Astrocyte of the cerebellum (primary cell): ENCODE measurements at places on chromosomes 13 and 19.

DNA sequence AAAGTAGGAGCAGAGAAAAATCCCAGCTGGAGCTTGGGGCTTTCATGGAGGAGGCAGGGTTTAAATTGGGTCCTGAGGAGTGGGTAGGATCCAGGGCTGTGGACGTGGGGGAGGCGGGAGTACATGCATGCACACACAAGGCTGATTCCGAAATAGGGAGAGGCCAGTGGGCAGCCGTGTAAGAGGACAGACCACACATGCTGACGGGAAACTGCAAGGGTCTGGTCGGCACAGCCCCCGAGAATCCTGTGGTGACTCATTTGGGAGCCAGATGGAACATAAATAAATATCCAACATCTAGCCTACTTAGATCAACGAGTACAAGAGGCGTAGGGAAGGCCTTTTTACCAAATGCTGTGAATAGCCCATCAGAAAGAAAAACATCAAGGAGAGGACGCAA lies 216.3 kb upstream of the ZNF507 start:
- DNase-seq: no peak

DNA sequence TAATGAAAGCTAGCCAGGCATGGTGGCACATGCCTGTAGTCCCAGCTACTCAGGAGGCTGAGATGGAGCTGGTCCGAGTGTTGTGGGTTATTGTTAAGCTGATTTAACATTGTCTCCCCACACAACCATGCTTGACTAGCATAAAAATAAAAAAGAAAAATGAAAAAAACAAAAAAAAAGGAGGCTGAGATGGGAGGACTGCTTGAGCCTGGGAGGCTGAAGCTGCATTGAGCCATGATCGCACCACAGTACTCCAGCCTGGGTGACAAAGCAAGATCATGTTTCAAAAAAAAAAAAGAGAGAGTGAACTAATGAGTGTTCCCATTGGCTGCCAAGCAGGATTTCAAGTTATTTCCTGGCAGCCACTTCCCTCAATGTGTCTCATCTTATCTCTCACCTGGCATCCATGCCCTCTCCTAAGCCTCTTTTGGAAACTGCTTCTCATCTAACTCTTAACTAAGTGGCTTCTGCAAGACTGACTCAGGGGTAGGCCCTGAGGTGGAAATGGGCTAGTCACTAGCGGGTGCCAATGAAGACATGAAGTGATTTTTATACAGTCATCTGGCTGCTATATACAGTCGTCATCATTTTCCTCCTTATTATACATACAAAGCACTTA lies 4.9 kb downstream of the THAP8 start:
- no peak for DNase-seq

- peak; percentile 24 for DNase-seq
These were observed 44.2 kb downstream of the SERTM1 start for GRCh38 chr13:36717966-36718545.

- peak; percentile 49 for DNase-seq
These were observed 187.1 kb downstream of the TDRD3 start for GRCh38 chr13:60583911-60584753.

DNA sequence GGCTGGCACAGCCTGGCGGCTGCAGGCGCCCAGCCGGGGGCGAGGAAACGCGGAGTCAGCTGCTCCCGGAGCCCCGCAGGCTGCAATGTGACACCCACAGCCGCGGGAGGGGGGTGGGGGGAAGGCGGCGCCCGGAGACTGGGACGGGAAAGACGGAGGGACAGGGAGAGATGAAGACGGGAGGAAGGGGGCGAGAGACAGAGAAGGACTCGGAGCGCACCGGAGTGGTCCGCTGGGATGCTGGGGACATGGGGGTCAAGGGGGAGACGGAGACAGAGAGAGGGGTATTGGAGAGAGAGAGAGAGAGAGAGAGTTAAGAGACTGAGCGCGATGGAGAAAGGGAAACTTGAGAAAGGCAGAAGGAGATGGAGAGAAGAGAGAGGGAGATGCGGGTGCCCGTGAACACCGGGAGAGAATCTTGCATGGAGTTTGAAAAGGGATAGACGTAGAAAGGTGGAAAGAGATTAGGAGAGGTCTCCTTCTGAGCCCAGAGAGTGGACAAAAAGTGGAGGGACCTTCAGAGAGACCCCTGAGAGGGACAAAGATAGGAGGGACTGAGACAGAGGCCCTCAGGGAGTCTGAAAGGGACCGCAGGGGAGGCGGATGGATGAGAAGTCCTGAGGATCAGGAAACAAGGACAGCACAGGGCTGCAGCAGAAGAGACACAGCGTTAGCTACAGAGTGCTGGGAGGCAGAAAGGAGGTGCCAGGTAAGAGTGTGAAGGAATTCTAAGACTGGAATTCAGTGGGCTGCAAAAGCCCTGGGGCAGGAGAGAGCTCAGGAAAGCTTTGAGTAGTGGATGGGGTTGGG lies 1.0 kb downstream of the SCN1B start:
- no peak for DNase-seq

- DNase-seq: no peak
These were observed 1116.1 kb downstream of the PCDH9 start for GRCh38 chr13:66113882-66114526.

- DNase-seq: peak; percentile 74
These were observed 113.3 kb upstream of the SPRY2 start for GRCh38 chr13:80454245-80454644.

DNA sequence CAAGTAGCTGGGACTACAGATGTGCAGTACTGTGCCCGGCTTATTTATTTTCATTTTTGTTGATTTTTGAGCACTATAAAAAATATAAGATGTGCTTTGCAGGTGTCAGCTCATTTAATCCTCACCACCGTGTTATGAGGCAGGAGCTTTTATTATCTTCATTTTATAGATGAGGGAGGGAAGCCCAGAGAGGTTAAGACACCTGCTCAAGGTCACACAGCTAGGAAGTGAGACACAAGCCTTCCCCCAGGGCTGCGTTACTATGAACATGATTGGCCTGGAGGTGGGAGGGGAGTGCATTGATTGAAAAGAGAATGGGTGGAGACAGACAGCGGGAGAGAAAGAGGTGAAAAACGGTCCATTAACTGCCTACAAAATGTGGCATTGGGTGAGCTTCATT lies 7.2 kb downstream of the ANKRD24 start:
- no peak for DNase-seq

- peak; percentile 24 for DNase-seq
These were observed 38.2 kb downstream of the MTMR6 start for GRCh38 chr13:25249001-25249543.

DNA sequence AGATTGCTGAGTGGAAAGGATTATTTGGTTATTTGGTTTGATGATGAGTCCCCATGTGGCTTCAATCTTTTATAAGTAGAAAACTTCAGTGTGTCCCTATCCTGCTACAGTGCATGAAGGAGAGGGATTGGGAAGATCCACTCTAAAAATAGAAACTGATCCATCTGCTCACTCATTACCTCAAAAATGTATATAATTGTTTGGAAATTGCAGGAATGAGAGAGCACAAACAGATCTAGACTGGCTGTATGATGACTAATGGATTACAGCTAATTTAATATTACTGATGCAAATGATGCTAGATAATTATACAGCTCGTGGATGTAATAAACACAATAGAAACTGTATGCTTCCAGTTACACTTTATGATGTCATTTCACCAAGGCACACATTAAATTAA lies 625.3 kb upstream of the PRR20A start:
- no peak for DNase-seq

DNA sequence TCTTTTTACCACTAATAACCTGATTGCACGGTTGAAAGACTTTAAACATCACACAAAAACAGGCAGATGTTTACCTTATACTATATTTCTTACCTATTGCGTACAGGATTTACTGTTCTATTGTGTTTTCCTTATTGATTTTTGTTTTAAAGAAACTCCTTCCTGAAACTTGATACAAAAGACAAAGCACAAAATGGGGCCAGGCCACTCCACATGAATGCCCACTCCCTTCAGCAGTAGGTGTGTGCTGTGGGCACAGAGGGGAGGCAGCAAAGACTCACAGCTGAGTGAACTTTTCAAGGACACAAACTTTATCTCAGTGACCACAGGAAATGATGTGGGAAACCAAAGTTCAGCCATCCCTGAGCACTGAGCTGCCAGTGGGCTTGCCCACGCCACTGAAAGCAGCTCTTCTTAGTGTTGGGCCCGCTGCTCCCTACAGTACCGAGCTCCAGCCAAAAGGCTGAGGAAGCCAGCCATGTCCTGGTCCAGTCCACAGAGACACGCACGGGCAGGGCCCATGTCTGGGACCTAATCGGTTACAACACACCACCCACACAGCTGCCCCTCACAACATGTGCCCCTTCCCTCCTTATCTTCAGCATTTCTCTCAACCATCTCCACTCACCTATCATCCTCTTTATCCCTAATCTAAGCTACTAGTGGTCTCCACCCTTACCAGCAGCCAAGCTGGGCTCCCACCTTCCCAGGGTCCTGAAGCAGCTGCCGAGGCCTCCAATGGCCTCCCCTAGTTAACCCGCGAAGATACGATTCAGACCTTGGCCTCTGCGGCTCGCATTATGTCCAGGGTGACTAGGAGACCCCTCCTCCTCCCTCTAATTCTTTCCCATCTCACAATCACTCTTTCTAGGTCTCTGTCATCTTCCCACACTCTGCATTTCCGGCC lies 39.5 kb downstream of the ATP7B start:
- no peak for DNase-seq

- DNase-seq: no peak
These were observed 65.4 kb upstream of the ZNF91 start for GRCh38 chr19:23460656-23461055.

- no peak for DNase-seq
These were observed 26.8 kb upstream of the PLA2G4C start for GRCh38 chr19:48137411-48137810.

DNA sequence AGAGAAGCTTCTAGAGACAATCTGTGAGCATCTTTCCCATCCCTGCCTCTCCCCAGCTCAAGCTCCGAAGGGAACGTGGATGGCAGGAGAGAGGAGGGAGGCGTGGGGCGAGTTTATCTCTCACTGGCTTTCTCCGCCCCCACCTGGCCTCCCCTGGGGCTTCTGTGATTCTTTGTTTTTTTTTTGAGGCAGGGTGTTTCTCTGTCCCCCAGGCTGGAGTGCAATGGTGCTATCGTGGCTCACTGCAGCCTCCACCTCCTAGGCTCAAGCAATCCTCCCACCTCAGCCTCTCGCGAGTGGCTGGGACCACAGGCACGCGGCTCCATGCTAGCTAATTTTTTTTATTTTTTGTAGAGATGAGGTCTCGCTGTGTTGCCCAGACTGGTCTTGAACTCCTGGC lies 23.0 kb downstream of the EFNA2 start:
- no peak for DNase-seq

DNA sequence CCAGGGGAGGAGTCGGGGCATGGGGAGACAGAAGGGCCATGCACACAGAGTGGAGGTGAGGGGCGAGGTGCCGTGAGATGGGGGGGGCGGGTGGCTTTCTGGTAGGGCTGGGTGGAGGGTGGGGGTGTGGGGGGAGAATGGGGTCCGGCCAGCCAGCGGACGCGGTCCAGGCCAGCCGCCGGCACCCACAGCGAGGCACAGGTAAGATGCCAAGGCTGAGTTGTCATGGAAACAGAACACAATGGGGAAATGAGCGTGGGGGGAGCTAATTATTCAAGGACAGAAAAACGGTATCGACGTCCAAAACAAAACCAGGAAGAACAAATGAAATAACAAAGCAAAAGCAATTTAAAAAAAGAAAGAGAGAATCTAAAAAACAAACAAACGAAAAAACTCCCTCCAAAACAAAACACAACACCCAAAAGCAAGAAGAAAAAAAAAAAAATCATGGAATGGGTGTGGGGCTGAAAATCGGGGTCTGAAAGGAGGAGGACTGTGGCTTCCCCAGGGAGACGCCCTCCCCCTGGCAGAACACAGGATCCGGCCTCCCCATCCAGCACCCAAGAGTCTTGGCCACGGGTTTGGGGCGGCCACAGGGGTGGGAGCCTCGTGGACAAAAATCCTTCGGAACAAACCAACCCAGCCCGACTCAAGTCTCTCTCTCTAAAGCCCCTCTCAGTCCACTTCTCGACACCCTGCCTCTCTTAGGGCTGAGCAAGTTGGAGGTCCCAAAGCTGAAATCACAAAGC lies 92.5 kb downstream of the PTPRS start:
- no peak for DNase-seq

GRCh38 chr19:30516531-30516930 lies 144.3 kb downstream of the ZNF536 start:
- no peak for DNase-seq

GRCh38 chr13:110268061-110268460 lies 38.9 kb downstream of the COL4A1 start:
- no peak for DNase-seq

GRCh38 chr13:108033800-108034707 lies 181.3 kb downstream of the LIG4 start:
- no peak for DNase-seq

GRCh38 chr19:38221421-38221820 lies 2.6 kb downstream of the DPF1 start:
- DNase-seq: no peak
